ENCODE measurements at places on chromosomes 5 and 9.

DNA sequence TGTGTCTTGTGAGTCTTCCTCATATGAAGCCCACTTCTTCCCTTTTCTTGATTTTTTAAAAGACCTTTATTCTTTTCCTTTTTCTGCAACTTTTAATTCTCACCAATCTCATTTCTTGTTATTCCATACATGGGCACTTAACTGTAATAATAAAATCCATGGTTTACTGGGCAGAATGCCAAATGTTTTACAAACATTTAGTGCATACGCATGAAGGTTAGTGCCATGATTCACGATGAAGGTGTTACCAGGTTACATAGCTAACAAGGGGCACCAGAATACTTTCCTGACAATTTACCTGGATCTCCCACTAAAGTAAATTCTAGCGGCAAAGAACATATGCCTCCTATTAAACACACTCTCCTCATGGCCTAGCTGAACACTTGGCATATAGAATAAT, 28.5 kb downstream of the MAN2A1 start:
- DNase-seq, result no peak

- no peak for DNase-seq
Observed at GRCh38 chr5:96516631-96517071, 83.6 kb upstream of the PCSK1 start.

DNA sequence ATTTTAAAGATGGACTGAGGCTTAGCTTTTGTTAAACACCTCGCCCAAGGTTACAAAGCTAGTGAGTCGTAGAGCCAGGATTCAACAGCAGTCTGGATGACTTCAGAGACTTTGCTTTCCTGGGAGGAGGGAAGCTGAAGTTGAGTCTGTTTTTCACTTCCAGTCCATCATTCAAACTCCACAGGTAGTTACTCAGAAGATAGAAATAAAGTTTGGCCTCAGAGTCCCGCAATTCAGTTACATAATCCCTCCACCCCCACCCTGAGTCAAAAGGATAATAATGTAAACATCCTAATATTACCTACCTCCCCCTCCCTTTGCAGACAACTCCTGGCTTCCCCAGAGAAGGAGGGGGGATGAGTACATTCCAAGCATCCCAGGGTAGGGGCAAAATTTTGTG, 8.1 kb downstream of the HBEGF start:
- no peak for DNase-seq

GRCh38 chr9:16387382-16387781, 483.1 kb downstream of the BNC2 start:
- DNase-seq, result no peak

DNA sequence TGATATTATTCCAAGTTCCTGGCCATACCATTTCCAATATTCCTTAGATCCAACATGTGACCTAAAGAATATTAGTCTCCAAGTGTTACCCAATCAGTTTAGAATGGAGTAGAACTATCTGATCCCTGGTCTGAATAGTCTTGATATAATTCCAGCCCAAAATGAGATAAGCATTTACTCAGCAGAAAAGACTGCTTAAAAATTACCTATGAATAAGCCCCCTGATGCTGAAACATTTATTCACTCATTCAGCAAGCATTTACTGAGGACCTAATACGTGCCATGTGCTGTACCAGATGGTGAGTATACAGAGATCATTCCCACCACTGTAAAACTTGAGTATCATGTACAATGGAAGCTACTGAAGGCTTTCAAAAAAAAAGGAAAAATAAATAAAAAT, 157.0 kb downstream of the FAM114A2 start:
- no peak for DNase-seq

GRCh38 chr9:69030851-69031645, 4.5 kb upstream of the FXN start:
- no peak for DNase-seq

GRCh38 chr5:123087173-123088030, 1.6 kb upstream of the PRDM6 start:
- no peak for DNase-seq

- DNase-seq, result no peak
Observed at GRCh38 chr5:21085791-21086190, 1097.8 kb upstream of the CDH18 start.

DNA sequence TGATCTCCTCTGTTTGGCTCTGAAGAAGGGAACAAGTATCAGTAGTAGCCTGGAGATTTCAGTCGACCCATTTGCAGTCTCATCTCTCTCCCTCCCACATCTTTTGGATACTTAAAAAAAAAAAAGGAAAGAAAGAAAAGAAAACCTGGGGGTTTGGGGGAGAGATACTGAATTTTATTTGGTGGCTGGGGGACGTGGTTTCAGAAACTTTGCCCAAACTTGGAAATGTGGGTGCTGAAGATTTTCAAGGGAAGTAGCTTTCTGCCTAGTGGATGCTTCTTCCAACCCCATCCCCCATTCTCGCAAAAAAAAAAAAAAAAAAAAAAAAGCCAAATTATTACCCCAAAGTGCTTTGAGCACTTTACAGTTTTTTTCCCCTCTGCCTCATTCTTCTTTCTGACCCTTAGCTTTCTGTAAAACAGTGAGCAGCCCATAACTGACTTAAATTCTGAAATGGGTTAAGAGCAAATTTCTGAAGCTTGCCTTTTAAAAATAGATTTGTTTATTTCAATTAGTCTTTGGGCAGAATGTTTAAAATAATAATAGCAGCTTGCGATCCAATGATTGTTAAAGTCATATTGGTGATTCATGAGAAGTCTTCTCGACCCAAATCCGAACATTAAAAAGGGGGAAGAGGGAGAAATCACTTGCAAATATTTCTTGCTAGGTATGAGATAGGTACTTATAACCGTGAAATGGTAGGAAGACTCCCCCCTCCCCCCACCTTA, 894 bp downstream of the FST start:
- DNase-seq, result no peak

DNA sequence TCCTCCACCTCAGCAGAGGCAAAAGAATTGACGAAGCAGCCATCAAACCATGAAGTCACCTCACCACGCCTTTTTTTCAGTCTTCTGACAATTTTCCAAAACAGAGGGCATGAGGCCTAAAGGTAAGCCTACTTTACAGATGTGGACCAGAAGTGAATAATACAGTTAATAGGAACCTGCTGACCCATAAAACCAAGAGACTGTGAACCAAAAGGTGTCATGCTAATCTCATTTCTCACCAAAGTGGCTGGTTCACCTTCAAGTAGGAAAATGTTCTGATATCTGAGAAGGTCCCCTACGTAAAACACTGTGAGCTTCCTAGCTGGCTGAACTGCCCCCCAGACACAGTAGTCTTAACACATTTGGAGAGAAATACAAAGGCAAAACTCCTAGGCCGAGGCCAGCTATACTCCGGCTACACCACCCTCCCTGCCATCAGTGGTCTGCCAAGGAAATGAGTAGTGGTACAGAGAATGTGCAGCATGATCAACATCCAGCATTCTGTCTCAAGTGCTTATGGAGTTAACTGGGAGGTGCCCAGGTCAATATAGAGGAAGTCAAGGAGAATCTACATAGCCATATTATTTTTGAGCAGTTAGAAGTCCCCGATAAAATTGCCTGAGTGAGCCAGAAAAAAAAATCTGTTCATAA, 19.3 kb upstream of the F2RL2 start:
- DNase-seq, result no peak

- DNase-seq, result no peak
Observed at GRCh38 chr5:83955916-83956315, 235.3 kb upstream of the HAPLN1 start.

GRCh38 chr5:142826741-142827492, 56.7 kb downstream of the ARHGAP26 start:
- DNase-seq, result no peak

DNA sequence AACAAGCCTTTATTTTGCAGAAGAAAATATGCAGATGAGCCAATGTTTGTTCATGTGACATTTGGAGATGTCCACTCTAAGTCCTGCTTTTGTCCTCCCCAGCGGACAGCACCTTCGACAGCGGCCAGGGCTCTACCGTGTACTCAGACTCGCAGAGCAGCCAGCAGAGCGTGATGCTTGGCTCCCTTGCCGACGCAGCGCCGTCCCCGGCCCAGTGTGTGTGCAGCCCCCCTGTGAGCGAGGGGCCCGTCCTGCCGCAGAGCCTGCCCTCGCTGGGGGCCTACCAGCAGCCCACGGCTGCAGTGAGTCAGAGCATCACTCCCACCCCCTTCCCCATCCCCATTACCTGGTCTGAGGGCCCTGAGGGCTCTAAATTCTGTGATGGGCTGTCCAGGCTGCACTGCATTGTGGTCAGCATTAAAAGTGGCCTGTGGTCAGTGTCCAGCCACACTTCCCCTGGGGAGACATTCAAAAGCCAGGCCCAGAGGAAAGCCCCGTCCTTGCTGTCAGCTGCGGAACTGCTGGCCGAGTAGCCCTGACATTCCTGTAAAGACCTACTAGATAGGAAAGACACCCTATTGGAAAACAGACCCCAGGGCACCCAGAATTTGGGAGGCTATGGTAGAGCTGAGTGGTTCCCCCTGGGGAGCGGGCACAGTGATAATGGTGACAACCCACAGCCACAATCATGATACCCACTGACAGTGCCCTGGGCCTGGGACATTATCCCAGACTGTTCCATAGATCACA, 69.0 kb downstream of the WNK2 start:
- DNase-seq, result no peak

DNA sequence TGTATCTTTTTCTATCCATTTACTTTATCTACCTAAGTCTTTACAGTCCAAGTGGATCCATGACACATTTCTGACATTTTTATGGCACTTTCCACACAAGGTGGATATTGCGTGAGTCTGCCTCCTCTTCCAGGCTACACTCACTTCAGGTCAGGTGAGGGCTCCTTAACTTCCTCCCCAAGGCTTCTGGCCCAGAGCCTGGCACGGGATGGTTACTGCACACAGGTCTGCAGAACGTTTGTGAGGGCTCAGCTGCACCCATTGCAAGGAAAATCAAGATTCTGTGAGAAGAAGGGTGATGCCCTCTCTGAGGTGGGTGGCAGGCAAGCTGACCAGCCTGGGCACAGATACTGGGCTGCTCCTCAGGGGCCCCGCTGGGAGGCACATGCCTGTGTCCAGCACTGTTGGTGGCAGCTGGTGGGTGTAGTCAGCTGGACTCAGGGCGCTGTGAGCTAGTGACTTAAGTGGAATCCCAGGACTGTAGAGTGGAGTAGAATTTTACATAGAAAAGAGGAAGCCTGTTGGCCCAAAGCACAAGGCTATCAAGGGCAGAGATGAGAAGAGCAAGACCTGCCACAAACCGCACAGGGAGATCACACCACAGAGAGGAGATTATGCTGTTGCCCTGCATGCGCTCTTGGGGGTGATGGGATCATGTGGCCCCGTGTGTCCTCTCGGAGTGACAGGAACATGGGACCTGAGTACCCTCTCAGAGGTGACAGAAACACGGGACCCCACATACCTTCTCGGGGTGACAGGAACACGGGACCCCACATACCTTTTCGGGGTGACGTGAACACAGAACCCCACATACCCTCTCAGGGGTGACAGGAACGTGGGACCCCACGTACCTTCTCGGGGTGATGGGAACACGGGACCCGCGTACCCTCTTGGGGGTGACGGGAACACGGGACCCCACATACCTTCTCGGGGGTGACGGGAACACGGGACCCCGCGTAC, 21.3 kb downstream of the AHRR start:
- no peak for DNase-seq

- no peak for DNase-seq
Observed at GRCh38 chr5:98804066-98804465, 30.6 kb downstream of the RGMB start.

GRCh38 chr5:611731-612486, at the start of gene CEP72:
CEP72 (plus strand) TSS chr5:612340; CDS start chr5:612362, 22 bp downstream.
- DNase-seq, result peak; percentile 96

GRCh38 chr9:12954441-12954840, 179.6 kb downstream of the LURAP1L start:
- no peak for DNase-seq

DNA sequence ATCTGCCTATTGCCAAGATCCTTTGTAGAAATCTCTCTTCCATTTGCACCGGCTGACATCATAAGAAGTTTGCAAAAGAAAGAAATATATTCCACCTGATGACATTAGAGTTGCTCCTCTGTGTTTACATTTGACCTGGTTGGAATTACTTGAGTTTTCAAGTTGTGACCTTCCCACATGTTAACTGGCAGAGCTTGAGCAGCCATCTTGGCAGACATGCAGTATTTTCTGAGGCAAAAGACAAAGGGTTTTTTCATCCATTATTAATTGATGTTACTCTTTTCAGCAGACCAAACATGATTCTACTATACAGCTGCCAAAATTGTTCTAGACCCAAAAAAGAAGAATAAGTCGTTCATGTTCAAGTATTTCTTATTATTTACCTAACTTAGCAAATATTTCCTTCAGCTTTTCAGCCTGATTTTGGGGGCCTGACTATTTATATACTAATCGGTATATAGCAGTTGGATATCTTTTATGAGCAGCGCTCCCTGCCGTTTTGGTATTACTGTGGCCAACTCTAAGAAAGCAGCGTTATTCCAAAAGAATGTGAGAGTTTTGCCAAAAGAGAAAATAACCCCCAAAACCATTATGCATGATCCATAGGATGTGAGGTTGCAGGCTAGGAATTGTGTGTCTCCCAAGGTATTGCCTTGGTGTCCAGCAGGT, 212.9 kb downstream of the PBX3 start:
- no peak for DNase-seq

DNA sequence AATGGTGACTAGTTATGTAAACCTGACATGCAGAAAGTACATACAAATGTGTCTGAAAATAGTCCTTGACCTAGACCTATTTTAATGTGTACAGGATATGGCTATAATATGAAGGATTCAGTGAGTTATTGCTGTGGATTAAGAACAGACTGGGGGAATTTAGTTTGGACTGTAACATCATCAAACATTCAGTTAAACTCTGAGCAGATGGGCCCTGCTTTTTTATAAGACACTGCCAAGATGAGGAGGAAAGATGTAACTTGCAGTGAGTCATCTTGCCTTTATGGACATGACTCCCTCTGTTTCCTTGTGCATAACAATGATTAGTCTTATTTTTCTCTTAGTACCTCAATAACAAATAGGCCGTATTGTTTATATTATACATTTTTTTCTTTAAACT, 12.2 kb downstream of the PPP3R2 start:
- no peak for DNase-seq

DNA sequence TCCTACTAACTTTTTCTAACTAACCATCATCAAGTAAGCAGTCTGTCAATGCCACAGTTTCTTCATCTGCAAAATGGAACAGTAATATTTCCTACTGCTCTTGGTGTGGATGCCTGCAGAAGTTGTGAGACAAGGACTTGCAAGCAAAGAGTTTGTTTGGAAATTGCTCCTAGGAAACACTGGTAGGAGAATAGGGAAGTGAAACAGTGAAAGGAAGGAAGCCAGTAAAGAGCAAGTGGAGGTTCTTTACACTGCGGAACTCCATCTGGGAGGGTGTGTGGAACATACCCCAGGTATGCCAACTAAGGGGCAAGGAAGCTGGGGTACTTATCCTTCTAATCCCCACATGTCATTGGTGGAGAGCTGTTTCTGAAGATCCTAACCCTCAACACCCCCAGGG, 119.9 kb downstream of the FOXD1 start:
- no peak for DNase-seq

DNA sequence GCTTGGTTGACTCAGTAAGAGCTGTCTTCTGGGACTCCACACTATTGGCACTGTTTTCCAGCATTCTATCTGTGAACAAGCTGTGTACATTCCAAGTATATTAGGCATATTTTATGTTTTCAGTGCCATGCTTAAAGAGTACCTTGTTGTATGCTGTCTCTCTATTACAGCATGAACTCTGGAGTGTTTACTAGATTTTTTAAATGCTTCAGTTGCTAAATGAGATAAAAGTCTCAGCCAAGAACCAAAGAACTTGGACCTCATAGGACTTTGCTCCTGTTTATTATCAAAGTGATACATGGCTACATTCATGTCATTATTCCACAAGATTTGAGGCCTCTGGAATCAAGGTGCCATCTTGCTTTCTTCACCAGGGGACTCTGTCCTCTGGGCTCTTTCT, 167.2 kb downstream of the C9orf152 start:
- DNase-seq, result no peak

Measured in stimulated activated CD4-positive, alpha-beta T cell treated with anti-CD3 and anti-CD28 coated beads, Interleukin-4, amount 100 ng/mL, for 4 hours (primary cell).